Cardiac fibroblast (primary cell): ENCODE measurements at places on chromosomes 2 and 18.

DNA sequence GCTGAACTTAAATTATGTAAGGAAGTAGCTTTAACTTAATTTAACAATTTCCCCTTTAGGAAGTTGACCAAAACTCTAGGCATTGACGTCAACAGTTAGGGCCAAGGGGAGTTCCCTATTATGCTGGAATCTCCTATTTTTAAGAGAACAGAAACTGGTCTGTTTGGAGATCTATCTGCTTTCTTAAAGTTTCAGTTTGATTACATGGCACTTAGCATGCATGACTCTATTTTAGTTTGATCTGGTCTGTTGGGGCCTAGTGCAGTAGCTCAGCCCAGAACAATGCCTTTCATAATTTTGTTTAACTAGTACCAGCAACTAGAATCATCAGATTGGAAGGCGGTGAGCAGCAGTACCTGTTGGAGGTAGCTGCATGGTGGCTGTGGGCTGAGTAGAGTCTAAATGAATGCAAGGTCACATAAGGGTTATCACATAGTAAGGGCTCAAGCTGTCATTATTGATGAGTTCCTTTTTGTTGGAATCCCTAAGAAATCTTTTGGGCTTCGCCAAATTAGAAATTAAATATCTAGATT lies 60.5 kb upstream of the ZNG1B start:
- no peak for DNase-seq

DNA sequence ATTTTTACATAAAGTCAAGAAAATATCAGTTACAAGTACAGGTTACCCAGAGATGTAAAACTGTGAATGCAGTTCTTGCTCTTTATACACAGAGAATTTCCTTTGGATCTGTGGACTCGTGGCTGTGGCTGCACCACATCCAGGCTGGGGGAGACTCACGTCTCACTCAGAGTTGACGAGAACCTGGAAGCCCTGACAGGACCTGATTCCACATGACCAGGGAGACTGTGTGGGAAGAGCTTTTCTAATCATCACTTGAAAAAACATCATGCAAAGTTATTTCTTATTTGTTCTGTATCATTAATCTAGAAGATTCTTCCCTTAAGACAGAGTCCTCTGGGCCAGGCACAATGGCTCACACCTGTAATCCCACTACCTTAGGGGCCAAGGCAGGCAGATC lies 1159.0 kb downstream of the RPIA start:
- DNase-seq: no peak

DNA sequence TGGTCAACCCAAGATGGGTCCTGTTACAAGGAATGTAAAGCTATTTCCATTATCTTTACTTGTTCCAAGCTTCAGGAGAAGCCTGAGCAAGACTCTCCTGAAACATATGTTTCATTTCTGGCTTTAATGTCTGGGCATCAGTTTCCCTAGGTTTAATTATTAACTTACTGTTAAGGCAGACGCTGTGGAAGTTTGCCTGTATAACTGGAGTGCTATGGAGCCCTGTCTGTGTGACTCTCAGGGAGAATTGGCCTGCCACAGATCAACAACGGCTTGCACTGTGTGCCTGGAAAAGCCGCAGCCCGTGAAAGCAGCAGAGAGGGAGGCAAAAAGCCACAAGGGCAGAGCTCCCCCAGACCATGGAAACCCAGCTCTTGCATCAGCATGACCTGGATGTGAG lies 22.1 kb upstream of the LONRF2 start:
- no peak for DNase-seq

DNA sequence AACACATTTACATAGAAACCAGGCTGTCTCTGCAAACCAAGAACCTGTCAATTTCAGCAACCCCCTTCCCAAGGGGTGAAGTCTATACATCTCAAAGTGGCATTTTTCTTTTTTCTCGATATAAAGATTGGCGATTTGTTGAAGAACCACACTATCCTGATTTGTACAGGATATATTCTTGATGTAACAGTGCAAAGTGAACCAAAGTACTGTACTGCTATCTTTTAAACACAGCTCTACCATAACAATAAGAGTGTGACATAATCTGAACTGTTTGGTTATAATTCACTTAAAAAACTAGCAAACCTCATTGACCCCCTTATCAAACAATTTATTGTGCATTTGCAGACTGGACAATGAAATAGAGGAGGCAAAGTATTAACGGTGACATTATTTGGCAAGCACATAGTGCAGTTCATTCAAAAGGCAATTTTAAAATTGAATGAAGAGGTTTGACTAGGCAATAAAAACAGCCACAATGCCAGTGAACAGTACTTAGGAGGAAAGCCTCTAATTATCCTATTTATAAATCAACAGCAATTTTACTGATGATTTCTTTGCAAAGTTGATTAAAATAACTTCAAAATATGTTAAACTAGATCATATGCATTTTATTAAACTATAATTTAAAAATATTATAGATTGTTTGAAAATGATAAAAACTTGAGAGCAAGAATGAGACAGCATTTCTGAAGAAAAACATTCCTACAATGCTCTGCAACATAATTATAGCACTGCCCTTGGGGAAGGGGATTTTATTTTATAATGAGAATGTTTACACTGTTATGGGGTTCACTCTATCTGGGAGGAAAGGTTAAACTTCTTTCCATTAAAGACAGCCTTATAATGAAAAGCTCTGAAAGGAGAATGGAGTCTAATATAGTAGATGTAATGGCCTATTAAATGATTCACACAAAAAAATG lies 440.9 kb downstream of the ZEB2 start:
- no peak for DNase-seq

GRCh38 chr2:74991977-74992376 lies 33.5 kb downstream of the POLE4 start:
- DNase-seq: peak; percentile 96

DNA sequence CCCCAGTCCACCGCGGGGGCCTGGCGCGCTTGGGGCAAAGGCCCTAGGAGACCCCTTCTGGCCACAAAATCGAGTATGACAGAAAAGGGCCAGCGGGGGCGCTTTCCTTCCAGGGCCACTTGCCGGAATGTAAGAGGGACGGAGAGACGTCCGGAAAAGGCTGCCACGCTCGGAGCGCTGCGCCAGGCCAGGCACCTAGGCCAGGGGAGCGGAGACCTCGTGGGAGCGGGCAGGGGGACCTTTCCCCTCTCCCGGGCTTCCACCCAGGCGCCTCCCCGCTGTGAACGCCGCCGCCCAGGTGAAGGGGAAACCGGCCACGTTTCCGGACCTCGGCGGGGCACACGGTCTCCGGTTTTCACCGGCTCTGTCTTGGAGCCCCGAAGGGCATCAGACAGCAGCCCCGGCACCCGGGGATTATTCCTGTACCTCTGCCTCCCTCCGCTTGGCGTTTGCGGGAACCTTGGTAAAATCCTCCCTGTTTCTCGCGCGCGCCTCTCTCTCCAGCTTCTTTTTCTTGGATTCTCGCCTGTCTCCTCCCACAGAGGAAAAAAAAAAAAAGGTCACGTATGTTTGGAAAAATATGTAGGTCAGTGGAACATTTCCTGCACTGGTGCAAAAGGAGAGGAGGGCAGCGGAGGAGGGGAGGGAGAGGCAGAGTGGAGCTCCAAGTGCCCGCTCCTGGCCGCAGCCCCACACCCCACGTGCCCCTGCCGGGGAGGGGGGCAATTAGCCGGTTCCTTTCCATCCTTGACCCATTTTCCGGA lies 1.2 kb upstream of the NPAS2 start:
- DNase-seq: peak; percentile 92

DNA sequence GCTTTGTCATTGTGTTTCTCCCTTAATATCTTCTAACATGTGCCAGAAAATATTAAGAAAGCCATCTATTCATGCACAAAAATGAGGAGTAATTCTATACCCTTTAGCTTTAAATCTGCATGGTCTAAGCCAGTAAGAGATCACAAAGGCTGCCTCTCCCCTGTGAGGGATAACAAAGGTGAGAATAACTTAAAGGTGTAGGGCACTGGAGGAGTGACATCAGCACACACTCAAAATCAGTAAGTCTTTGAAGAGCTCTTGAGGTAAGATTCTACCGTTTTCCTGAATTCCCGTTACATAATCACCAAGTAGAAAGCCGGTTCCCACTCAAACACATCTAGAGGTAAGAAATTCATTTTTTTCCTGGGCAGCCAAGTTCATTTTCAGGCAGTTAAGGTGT lies 123.9 kb upstream of the SULT1C3 start:
- no peak for DNase-seq

DNA sequence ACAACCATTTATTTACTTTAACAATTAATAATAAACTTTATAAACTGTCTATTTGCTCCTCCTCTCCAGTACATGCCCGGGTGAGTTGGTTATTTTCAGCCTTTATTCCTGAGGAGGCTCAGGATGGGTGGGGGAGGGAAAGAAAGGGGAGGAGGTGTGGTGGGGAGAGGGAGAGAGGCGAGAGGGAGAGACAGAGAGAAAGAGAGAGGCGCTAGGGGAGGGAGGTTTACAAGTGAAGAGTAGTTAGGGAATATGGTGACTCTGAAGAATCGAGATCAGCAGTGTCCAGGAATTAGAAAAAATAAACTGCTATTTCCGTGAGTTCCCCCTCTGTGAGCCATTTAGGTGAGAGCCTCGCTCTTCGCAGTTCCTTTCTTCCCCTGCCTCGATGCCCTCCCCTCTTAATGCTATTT lies 138.9 kb downstream of the MEIS1 start:
- no peak for DNase-seq

- DNase-seq: no peak
These were observed 11.2 kb downstream of the MREG start for GRCh38 chr2:216002101-216002678.

DNA sequence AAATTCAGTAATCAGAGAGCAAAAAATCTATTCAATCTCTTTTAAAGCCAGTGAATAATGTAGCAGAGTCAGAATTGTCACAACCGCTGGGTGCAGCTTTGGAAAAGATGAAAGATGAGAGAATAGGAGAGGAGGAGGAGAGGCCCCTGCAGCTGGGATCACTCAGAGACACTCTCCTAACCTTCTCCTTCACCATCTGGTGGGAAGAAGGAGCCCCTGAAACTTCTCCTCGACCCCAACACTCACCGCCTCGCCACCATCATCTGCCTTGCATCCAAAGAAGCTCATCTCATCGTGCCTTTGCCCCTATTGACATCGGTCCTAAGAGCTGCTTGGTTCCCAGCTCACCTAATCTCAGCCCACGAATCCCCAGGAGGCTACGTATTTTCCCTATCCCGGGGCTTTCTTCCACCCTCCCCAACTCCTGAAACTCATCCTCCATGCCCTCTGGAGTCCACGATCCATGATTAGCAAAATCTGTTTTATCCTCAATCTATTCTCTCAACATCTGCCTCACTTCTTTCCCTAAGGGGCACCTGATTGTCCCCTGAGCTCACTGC lies 58.5 kb downstream of the PKDCC start:
- no peak for DNase-seq

DNA sequence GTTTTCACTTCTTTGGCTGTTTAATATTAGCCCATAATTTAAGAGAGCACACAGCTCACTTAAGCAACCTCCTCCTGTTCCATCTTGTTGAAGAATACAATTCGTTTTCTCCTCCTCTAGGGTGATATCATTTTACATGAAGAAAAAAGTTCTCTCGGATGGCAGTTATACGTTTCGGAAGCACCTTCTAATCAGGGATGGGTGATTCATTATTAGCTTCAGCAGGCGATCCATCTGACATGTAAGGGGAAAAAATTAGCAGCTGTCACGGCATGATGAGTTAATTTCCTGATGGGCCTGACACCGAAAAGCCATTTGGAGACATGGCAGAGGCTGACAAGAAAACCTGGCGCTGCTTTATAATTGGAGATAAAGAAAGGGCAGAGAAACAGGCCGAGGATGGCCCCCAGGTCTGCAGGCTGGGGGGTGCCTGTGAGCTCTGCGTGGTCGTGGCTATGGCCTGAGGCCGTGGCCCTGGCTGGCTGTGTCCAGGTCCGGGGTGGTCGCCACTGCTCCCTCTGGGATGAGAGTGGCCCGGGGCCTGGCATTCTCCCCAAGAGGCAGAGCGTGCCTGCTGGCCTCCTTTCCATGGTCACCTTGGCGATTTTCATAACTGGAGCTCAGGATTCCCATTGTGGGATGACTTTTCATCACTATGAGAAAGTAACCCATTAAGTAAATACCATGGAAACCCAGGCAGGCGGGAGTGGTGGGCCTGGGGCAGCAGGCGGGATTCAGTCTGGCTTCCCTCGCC lies 140.1 kb downstream of the PTGR3 start:
- DNase-seq: peak; percentile 6

DNA sequence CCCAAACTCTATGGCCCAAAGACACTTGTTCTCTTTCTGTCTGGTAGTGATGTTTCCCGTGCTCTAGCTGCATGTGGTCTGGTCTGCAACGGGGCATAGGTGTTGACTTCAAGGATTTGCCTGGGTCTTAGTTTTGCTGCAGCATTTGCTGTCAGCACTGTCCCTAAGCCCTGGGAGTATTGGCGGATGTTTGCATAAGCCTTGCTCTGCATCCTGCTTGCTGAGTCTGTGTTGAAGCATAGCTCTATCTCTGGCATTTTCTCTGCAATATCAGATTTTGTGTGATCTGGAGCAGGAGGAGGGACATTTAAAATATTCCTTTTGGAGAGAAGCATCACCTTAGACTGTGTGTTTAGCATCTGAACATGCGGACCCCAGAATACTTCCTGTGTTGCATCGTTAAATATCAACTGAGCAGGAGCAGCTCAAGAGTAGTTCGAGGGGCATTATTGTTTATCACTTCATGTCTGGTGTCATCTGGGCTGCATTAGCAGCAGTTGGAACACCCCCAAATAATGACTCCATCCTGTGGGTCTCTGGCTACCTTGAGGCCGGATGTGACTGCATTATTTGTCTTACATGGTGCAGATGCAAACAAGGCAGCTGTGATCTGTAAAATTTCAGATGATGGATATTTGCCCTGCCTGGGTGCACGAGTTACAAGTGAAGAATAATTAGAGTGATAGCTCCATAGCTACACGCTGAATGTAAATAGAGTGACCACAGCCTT lies 231.7 kb downstream of the TRIB2 start:
- DNase-seq: peak; percentile 61

DNA sequence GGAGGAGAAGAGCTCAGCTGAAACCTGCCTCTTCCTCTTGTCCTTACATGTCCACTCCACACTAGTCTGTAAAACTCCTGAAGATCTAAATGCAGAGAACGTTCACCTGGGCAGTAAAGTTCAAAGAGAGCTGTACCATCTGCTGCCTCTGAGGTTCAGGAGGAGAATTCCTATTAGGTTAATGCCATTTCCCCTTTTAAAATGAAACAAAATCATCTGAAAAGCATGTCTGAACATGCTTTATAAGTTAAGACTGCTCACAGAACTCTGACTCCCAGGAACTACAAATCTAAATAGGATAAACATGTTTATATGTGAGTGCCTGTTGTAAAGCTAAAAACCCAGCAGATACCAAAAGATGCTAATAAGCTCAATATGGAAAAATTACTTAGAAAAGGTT lies 164.4 kb downstream of the AFF3 start:
- DNase-seq: no peak

DNA sequence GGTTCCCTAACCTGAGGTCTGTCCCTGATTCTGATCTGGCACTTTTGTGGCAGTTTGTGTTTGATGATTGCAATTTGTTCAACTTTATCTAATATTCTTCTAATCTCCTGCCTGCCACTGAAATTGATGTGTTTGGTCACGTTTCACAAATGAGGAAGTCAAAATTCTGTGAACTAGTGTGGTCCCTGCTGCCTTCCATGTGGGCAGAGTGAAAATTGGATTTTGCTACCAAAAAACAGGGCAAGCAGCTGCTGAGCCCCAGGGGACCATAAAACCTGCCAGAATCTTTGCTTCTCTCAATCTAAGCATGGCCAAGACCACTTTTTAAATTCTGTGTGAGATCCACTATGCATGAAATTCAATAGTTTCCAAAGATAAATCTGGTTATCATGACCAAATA lies 195.5 kb upstream of the CYRIA start:
- no peak for DNase-seq
